ENCODE measurements at places on chromosomes 7 and 10.

- DNase-seq, result no peak
Observed at GRCh38 chr10:123413353-123413752, 252.8 kb upstream of the GPR26 start.

GRCh38 chr7:35584990-35585389, 109.9 kb downstream of the HERPUD2 start:
- no peak for DNase-seq

DNA sequence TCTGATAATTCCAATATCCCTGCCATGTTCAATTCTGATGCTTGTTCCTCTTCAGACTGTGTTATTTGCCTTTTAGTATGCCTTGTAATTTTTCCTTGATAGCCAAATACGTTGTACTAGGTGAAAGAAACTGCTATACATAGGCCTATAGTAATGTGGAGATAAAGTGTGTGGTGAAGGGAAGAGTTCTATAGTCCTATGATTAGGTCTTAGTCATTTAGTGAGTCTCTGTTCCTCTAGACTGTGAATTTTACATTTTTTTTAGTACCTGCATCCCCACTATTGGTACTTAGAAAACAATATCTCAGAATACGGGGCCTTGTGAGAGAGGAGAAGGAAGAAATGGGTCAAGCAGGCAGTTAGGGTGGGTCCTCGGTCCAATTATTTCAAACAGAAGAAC, 59.6 kb upstream of the SEMA3E start:
- DNase-seq, result no peak

DNA sequence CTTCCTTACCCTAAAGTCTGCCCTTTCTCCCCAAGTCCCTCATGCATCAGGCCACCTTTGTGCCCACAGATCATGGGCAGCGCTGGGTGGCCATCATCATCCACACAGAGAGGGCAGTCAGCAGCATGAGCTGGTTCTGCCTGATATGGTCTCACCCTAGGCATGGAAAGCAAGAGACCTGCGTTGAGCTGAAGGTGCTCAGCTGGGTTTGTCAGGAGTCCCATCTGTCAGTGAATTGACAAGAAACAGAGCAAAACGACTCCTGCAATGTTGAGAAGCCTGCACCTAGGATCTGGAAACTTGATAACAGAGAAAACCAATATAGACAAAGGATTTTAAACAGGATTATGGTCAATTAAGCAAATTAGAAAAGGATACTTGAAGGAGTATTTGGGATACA, 242.7 kb upstream of the PRSS1 start:
- DNase-seq, result no peak

DNA sequence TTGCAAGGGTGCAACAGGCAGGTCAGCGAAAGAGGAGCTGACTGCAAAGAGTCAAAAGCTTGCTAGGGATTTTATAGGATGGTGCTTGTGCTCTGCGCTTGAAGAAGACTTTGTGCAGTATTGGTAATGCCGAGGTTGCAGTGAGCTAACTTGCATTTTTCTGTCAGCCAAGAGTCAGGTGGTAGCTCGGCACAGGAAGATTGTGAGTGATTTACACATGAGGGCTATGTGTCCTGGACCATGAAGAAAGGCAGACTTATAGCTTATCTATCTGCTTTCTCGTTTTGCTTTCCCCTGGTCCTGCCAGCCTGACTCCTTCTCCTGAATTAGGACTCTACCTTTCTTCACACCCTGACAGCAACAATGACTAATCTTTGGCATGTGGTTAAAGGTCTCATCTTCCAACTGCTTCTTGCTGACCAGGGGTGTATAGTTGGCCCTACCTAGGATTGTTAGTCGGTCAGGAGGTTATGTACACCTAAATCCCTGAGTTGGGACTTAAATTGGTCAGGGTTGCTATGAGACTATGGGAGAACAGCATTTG, 4.1 kb upstream of the SYPL1 start:
- no peak for DNase-seq

DNA sequence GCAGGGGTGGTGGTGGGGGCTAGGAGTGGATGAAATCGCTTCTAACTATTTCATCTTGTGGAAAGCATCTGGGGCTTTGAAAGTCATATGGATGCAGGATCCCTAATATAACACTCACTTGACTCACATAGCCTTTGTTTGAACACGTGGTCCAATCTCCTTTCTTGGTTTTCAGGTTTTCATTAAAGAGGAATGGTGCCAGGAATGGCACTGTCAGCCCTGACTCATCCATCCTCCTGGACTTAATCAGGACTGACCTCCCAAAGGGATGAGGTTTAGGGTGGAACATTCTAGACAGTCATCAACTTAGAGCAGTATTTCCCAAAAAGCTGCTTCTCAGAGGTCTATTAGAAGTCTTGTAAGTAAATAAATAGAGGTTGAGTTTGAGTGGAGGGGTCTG, 162.0 kb upstream of the PLXNA4 start:
- no peak for DNase-seq

GRCh38 chr7:14133752-14134151, 144.3 kb upstream of the ETV1 start:
- DNase-seq, result no peak

DNA sequence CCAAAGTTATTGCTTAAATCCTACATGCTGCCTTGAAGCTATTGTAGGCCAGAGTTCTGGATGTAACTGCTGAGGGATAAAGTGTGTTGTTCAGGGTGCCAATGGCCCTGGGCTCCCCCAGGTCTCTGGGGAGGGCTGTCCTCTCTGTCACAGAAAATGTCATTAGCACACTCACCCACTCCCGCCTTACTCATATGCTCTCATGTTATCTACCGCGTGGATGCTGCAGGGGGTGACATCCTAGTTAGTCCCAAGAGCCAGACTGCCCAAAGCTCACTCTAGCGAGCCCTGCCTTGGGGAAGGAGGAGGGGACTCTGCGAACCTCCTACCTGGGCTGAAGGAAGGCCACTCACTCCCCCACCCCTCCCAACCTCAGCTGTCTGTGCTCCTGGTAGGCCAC, 122.5 kb downstream of the FRMD4A start:
- DNase-seq, result no peak

DNA sequence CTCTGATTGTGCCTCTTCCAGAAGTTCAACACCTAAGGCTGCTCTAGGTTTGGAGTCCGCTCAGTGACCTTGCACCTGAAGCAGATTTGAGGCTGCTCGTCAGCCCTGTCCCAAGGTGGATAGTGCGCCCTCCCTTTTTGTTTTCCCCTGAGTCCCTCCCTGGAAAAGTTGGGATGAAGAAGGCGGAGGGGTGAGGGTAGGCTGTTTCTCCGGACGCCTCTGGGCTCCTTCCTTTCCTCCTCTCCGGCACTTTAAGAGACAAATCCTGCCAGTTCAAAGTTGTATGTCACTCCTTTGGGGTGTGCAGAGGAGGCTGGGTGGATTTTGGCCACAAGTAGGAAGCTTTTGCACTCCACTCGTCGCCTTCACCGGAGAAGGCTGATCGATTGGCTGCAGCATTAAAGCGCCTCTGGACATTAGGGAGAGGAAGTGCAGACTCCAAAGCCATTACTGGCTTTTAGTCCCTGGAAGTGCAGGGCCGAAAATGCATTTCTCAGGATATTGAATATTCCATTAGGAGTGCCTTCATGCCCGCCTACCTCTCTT, 81.9 kb upstream of the PRKG1 start:
- DNase-seq, result no peak

DNA sequence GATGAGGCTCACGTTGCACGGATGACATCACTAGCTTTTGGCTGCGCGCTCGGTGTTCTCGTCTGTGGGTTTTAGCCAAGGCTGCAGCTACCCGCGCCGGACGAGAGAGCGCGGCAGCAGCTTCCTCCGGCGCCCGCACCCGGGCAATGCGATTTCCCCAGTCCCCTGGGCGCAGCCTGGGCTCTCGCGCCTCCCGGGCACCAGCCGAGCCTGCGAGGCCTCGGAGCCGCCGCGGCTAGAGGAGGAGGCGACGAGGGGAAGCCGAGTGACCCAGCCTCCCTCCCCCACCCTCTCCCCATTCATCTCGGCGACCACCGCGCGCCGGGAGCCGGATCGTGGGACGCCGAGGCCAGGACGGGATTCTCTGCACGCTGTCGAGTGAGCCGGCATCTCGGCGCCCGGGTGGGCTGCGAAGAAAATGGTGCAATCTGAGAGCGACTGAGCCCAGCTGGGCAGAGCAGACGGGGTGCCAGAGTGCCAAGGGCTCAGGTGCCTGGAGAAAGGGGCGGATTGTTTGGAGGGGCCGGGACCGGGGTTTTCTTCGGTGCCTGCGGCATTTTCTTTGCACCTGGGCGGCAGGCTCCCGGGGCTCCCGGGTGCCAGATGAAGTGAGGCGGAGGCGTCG, 1.2 kb upstream of the TMEM178B start:
- no peak for DNase-seq

GRCh38 chr7:151232917-151233701, 826 bp downstream of the CHPF2 start:
- DNase-seq, result no peak

DNA sequence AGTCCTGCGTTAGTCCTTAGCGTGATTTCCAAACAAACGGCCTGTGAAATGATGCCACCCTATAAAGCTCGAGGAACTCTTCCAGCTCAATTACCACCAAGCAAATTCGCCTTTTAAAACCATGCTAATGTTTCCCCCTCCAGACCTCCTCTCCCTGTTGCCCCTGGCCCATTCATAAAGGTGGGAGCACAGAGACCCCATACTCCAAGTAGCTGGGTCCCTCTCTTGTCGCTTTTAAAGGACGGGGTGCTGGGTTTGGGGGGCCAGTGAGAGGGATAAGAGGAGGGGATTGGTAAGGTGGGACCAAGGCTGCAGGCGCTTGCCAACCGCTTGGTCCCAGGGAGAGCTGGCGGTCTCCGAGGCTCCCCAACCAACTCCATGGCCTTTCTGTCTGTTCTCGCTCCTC, 1.2 kb downstream of the HMX2 start:
- DNase-seq, result no peak

DNA sequence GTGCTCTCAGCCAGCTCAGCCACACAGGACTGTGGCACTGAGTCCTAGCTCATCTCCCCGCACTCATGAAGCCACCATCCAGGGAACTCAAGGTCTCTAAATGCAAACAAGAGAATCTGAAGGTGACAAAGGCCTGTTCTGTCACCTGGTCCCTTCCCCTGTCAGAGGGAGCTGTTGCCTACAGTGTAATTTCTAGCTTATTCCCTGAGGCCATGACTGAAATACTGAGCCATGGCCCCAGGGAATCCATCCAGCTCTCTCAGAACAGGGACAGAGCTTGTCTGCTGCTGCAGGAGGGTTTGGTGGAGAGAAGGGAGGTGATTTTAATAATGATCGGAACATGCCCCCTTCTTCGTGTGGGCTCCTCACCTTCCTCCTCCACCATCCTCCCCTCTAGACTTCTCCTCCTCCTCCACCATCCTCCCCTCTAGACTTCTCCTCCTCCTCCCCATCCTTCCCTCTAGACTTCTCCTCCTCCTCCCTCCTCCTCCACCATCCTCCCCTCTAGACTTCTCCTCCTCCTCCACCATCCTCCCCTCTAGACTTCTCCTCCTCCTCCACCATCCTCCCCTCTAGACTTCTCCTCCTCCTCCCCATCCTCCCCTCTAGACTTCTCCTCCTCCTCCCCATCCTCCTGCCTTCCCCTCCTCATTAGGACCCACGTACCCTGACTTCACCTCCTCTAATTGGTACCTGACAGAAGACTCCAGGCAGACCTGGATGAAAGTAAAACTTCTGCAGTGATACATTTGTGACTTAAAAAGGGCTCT, 338.0 kb upstream of the MKI67 start:
- peak; percentile 36 for DNase-seq

GRCh38 chr10:86733260-86733671, 23.2 kb upstream of the BMPR1A start:
- DNase-seq, result no peak

- DNase-seq, result no peak
Observed at GRCh38 chr10:61628875-61629513, 33.7 kb upstream of the CABCOCO1 start.

GRCh38 chr7:31190906-31191305, 138.8 kb downstream of the ADCYAP1R1 start:
- no peak for DNase-seq

- DNase-seq, result no peak
Observed at GRCh38 chr7:96188174-96188581, 133.7 kb downstream of the SLC25A13 start.

DNA sequence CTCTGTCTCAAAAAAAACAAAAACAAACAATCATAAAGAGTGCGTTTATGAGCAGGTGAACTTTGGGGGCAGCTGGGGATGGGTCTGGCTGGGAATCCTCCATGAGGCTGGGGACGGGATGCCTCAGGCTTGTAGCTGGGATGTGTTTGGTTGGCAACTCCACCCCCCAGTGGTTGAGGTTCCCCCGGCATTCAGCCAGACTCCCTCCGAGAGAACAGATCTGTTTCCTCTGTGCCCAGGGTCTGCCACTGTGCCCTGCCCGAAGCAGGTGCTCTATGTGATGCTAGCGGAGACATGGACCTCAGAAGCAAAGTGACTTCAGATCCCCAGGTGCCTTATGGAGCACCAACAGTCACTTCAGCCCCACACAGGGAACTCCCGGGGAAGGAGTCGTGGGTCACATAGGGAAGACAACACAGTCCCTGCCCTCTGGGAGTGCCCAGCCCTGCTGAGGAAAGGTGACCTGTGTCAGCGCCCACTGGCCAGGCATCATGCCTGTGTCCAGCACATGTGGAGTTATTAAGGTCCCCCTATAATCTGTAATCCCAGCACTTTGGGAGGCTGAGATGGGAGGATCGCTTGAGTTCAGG, 29.3 kb upstream of the GTF2IRD1 start:
- no peak for DNase-seq

DNA sequence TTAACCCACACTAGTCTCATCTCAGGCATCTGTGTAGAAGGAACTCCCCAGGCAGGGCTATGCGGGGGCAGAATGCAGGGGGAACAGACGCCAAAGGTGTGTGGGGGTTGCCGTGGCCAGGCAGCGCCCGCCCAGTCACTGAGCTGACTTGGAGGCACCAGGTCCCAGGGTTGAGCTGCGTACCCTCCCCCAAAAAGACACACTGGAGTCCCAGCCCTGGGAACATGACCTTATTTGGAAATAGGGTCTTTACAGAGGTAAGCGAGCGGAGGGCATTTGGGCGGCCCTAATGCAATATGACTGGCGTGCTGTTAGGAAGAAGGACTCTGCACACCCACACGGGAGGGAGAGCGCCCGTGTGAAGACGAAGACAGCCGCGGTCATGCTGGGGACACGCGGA, 274.5 kb downstream of the DNAJB6 start:
- no peak for DNase-seq

DNA sequence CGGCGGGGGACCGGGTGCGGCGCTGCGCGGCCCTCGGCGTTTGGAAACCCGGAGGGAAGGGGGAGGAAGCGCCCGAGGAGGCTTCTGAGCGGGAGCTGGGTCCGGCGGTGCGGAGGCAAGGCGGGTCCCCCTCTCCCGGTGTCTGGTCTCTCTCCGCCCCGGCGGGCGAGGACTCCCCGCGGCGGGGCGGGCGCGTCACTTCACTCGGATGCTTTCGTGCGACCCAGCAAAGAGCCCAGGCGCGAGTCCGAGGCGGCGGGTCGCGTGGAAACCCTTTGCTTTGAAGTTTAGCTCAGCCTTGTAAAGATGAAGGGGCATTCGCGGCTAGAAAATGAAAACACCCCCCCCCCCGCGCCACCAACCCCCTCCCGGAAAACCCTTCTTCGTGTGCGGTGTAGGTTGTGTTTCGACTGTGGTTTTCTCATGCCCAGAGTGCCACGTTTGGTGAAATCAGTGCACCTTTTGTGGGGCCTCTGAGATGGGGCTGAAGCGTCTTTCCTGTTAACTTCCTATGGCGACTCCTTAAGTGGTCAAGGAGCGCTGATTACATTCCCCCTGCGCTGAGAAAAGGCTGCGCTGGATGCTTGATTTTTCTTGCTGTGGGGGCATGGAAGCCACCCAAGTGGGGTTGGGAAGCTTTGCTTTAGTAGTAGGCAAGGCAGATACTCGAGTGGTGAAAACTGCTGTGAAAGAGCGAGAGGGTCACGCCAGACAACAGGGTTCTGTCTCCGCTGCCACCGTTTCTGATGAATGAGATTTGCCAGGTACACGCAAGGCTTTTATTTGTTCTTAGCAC, 876 bp downstream of the GNAI1 start:
- peak; percentile 25 for DNase-seq
